ENCODE measurements at places on chromosomes 6 and 20.

DNA sequence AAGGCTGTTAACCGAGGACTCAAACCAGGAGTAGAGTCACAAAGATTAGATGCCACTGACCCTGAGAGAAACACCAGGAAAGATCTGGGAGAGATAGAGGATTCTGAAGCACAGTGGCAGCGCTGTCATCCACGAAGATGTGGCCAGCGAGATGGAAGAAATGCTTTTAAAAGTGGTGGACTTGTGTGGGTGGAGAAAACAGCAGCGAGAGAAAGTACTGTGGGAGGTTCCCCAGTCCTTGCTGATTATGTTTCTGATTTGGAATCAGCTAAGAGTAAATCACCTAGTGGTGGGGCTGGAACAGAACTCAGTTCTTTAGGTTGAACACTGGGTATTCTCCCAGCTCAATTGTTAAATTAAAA is 435 bp upstream of the ZNF322 start:
- peak; percentile 11 for DNase-seq

DNA sequence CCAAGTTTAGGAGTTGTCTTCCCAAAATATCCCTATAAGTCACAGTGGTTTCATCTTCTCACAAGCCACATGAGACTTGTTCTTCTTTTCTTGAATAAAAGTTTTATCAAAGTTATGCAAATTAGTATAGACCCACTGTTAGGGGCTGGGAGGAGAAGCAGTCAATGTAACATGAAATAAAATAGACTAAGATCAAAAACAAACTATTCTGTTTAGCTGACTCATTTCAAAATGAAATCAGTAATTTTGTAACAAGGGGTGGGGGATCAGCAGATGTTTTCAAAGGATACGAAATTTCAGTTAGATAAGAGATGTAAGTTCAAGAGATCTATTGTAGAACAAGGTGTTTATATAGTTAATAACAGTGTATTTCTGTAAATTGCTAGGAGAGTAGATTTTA is 339.6 kb upstream of the PRDM1 start:
- no peak for DNase-seq

DNA sequence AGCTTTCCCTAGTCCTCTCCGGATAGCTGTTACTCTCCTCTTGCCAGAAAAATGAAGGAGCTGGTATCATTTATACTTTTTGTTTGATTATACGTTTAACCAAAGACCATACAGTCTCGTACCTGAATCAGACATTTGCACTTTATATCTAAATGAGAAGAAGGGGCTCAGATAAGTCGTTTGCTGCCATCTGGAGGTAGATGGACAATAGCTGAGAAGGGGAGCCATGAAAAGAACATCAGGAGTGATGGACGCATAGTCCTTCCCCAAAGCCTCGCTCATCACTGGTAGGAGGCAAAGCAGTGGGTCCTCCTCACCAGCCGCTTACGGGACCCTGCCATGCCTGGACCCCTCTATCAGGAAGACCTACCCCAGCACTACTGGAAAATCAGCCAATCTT is 45.4 kb downstream of the RPF2 start:
- no peak for DNase-seq

- no peak for DNase-seq
Measured at GRCh38 chr6:158253248-158253647, 59.0 kb upstream of the TULP4 start.

GRCh38 chr6:150880336-150880735 is 14.8 kb downstream of the MTHFD1L start:
- no peak for DNase-seq
